ENCODE measurements at places on chromosomes 7 and 10.

- no peak for DNase-seq
Measured at GRCh38 chr10:62744136-62744535, 60.4 kb upstream of the ADO start.

DNA sequence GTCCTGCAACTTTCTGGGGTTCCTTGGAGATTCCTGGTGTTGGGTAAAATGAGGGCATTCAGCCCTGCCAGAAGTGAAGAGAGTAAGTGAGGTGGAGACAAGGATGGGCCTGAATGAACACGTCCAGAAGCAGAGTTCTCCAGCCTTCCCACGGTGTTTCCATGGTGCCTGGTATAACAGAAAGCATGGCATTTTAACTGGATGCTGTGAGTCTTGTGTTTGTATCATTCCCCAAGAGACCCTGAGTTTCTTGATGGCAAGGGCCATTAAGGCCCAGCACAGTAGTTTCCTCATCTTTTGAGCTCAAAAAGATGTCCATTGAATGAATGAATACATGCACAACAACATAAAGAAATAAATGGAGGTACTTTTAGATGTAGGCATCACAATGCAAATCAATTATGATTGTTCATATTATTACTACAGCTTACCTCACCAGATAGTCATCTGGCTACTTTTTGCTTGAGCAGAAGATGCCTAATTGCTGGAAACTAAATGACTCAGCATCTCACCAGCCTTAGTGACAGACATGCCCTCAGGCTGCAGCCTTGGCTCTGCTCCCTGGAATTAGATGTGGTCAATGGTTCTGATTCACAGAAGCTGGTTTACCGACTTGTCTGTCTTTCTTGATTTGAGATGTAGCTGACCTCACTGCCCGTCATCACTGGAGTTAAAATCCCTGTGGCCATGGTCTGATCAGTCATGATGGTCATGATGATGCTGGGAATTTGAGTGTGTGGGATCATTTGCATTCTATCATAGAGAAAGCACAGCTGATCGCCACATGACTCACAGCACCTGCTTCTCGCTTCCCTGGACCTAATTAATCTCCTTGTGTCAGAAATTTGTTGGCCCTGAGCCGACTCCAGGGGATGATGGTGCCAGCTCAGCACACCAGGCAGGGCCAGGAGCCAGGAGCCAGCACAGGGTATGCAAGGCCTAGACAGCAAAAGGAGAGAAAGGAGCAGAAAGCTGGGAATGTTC is 83.9 kb downstream of the CXCL12 start:
- DNase-seq: no peak

DNA sequence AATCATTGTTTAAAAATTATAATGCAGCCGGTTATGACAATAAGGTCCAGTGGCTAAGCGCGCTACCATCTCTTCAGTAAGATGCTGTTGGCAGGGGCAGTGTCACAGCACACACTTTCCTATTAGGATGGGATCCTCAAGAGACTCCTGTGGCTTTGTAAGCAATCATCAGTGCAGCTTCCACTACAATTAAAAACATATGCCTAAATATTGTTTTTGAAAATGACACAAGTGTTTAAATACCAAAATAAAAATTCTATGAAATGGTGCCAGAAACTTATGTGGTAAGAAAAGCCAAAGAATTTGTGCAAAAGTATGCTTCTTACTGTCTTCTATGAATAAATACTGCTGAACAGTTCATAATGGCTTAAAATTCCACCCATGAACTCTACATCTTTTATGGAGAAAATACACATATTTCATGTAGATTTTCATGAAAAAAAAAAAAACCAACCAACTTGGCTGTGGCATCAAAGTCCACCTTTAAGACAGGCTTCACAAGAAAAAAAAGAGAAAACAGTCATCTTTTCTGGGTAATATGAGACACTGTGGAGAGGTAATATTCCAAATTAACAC is 132.8 kb downstream of the SEMA3C start:
- DNase-seq: no peak

GRCh38 chr7:51019191-51019844 is 236.6 kb upstream of the GRB10 start:
- DNase-seq: no peak

DNA sequence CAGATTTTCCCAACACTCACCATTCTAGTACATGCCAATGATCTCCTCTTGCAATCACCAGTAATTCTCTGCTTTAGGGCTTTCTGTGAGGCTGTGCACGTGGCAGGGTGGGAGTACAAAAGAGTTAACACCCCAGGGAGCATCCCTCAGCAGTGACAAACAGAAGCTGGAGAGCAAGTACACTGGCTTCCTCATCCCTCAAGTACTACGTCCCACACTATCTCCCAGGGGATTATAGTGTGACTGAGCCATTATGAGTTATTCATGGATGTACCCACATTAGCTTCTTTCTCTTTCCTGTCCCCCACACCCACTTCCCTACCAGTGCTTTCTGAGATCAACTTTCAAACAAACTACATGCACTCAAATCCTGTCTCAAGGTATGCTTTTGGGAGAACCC is 1216.5 kb upstream of the AUTS2 start:
- DNase-seq: no peak

- no peak for DNase-seq
Measured at GRCh38 chr10:131819241-131820072, 81.4 kb upstream of the PPP2R2D start.

DNA sequence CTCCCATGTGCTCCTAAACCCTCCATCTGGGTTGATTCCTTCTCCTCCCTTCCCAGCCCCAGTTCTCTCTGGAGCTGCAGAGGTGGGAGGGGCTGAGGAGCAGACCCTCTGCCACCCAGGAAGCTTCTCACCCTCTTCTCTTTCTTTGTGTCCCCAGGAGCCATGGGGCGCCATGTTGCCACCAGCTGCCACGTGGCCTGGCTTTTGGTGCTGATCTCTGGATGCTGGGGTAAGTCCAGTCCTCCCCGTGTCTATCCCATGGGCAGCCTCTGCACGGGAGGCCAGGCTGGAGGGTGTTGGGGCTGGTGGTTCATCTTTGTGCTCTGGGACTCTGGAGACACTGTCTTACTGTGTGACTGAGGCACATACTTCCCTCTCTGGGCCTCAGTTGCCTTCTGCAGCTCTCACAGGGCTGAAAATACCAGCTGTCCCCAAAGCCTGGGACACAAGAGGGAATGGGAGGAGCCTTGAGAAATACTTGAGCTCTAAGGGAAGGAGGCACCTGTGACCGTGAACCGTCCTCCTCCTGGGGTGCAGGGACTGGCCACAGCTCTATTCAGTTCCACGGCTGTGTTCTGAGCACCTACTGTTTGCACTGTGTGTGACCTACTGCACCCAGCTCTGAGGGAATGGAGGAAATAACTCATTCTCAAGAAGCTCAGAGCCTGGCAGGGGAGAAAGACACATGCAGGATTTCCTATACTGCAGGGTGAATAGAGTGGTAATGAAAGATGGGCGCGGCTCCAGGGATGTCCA is 43.1 kb downstream of the CDH23 start:
- DNase-seq: no peak

GRCh38 chr7:371119-371778 is 81.3 kb downstream of the FOXL3 start:
- no peak for DNase-seq

GRCh38 chr7:57178768-57179139 is 46.5 kb upstream of the ZNF479 start:
- DNase-seq: no peak

DNA sequence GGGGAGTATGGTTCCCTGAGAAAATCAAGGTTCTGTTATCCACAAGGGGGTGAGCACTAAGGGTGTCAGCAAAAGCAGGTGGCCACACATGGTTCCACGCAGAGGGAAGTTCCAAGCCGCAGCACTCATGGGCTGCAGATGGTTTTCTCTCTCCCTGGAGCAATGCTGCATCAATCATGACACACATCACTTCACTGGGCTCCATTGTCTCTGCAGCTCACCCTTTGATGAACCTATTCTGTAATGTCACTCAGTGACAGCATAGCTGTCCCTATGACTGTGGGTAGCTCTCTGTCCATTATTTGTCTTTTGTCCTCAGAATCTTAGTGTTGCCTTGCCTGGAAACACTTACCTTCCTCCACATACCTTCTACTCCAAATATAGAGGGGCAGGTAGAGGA is 34.8 kb downstream of the LRRC18 start:
- no peak for DNase-seq

DNA sequence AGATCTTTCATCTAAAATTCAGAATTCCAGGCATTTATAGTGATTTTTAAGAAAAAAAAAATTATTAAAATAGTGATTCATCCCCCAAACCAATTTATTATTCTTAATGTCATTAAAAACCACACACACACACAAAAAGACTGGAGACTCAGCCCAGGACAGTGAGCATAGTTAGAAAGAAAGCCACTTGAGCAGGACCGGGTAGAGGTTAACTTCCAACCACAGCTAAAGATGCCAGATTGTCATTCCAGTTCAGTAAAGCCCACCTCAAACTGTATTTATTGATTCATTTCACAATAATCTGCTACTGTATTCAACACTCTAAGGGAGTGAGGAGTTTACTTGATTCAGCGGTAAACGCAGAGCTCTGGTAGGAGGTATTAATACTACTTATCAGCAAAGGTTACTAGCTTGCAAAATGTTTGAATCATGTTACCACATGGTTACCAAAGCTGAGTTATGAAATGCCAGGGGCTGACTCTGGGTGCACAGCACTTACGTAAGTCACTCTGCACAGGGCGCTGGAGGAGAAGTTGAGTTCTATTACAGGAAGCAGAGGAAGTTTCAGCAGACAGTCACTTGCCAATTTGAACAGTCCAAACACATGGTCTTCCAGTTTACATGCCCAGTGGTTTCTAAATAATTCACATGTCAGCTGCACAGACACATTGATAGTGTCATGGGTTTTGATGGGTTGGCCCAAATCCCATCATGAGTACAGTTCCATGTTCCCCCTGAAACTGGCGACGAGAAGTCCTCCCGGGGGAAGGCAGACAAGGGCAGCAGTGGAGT is 64.6 kb downstream of the KLF6 start:
- DNase-seq: no peak

- DNase-seq: peak; percentile 28
Measured at GRCh38 chr10:80664071-80664680, 126.5 kb downstream of the SH2D4B start.

- no peak for DNase-seq
Measured at GRCh38 chr10:78768041-78768835, 300.5 kb upstream of the ZMIZ1 start.

DNA sequence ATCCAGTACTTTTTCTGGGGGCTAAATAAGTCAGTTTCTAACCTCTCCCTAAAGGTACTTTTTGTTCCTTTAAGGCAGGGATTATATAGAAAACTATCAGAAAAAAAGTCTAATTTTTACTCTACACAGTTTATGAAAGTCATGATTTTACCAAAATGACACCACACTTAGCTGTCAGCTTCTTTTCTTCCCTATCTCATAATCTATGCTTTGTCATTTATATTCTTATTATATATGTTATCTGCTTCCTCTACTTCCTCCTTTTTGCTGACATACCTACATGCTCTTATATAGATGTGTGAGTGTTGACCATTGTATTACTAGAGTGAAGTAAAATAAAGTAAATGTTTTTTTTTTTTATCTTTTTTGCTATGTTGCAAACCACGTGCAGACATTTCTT is 203.9 kb upstream of the CHRM2 start:
- DNase-seq: no peak

- DNase-seq: no peak
Measured at GRCh38 chr10:97580421-97581367, 3.5 kb upstream of the HOGA1 start.

DNA sequence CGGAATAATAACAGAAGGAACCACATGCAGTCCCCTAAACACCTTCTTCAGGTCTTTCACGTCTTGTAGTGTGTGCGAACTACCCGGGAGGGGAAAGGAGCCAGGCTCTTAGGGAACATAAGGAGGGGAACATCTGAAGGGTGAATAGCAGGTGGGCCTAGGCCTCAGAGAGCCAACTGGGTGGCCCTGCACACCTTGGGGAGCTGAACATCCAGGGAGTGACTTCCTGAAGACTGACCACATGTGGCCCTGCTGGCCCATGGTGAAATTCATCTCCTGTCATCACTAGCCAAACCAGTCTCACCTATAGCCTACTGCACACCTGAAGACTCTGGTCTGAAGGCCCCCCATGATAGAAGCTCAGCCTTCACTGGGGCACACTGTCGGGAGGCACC is 5.6 kb downstream of the CALML3 start:
- DNase-seq: no peak

- DNase-seq: no peak
Measured at GRCh38 chr10:3167611-3168330, 4.8 kb downstream of the PITRM1 start.

DNA sequence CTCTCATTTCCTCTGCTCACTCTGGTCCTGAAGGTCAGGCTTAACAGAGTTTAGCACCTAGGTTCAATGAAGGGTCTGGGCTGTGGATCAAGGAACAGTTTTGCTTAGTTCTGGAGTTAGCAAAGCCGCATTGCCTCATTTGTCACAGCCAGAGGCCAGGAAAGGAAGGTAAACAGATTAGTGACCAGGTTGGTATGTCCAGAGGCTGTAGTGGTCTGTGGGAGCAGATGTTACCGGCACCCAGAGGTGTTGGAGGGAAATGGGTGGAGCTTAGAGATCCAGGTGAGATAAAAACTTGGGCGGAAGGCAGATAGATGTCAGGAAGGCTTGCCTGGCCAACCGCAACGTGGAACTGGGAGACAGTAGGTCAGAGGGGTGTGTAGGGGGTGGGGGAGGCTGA is 36.6 kb upstream of the ZMIZ2 start:
- DNase-seq: no peak

DNA sequence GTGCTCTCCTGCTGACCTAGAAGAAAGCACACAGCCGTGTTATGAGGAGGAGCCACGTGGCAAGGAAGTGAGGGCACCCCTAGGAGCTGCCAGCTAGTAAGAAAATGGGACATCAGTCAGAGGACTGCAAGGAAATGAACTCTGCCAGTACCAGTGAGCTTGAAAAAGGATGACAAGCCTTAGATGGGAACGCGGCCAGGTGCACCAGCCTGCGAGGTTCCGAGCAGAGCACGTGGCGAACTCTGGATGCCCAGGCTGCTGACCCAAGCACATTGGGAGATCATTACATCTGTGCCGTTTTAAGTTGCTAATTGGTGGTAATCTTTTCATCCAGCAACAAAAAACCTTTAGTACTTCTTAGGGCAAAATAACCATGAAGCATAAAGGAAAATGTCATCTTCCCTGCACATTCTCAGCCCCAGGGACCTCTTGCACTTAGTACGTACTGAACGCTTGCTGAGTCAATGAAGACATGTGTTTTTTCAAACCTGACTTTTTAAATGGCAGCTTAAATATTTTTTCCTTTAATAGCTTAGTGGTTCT is 69.4 kb downstream of the AMZ1 start:
- no peak for DNase-seq

- no peak for DNase-seq
Measured at GRCh38 chr7:120785095-120785494, 72.8 kb downstream of the TSPAN12 start.

DNA sequence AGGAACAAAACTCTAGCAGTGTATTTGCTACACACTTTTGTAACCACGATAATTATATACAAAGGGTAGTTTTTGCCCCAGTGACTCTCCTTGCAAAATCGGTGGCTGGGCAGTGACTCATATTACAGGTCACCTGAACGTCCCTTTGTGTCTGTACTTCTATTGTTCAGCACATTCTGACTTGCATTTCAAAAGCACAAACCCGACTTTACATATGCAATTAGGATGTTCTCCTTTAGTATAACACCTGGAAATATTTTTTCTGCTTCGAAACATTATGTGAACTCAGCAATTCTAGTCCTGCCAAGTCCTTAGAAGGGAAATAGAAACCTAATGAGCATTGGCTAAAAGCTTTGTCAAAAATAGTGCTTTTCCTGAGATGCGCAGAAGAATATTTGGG is 6.0 kb downstream of the PRR15 start:
- DNase-seq: no peak

- no peak for DNase-seq
Measured at GRCh38 chr10:3978761-3979160, 193.8 kb upstream of the KLF6 start.

- peak; percentile 69 for DNase-seq
Measured at GRCh38 chr10:123301077-123301857, 147.1 kb downstream of the BUB3 start.

Data from NCI-H2227 treated with DMSO at 0.1 percent for 48 hours (cell line).